ENCODE measurements at places on chromosomes 7 and 10.
A peak's percentile ranks its signal among the peaks of the same experiment; 100 is the strongest.

GRCh38 chr7:151017953-151018420 lies 6.3 kb downstream of the ATG9B start:
- peak; percentile 84 for DNase-seq

DNA sequence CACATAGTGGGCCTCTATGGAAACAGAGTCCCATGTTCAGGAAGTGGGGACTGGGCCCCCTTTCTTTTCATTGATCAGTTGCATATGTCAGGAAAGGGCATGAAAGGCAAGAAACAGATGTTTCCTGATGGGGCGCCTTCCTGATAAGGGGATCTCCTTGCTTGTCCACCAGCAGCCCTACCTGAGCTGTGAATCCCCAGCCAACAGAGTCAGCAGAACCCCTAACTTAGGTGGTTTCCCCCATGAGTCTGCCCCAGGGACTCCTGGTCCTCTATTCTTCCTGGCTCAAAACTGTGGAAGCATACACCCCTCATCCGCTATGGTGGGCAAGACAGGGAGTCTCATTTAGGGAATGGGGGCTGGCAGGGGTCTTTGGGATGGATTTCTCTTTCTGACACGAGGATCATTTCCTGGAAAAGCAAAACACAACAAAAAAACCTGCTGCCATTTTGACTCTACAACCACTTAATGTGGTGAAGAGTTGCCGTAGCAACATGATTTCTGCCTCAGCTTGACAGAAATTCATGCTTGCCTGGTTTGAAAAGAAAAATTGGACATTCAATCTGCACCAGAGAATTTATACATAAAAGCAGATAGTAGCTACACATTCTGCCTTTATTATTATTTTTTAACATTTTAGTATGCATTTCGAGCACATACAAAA lies 119.8 kb downstream of the SPAG6 start:
- no peak for DNase-seq

- no peak for DNase-seq
These were observed 216.5 kb upstream of the PITRM1 start for GRCh38 chr10:3389130-3389529.

- no peak for DNase-seq
These were observed 909.3 kb upstream of the GHITM start for GRCh38 chr10:83229991-83230390.

GRCh38 chr7:2357165-2357564 lies 2.5 kb downstream of the EIF3B start:
- DNase-seq, result no peak

DNA sequence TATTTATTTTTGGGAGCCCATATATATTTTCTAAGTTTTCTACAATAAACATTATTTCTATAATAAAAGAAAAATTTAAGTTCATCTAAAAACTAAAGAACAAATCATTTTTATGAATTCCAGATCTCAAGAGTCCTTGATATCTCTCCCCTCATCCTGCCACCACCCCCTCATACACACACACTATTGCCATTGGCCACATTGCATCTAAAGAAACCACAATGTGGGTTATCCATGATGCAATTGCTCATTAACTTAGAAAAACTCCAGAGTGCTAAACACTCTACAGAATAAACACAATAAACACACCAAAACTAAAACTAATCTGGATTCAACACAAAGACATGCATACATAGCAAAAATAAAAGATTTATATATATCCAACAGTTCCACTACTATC lies 37.8 kb downstream of the FAM13C start:
- no peak for DNase-seq

- no peak for DNase-seq
These were observed 58.3 kb downstream of the INPP5A start for GRCh38 chr10:132595854-132596253.

- no peak for DNase-seq
These were observed 165.6 kb downstream of the HGF start for GRCh38 chr7:81604075-81604807.

- DNase-seq, result no peak
These were observed 124.2 kb downstream of the ARHGAP22 start for GRCh38 chr10:48480397-48481374.

DNA sequence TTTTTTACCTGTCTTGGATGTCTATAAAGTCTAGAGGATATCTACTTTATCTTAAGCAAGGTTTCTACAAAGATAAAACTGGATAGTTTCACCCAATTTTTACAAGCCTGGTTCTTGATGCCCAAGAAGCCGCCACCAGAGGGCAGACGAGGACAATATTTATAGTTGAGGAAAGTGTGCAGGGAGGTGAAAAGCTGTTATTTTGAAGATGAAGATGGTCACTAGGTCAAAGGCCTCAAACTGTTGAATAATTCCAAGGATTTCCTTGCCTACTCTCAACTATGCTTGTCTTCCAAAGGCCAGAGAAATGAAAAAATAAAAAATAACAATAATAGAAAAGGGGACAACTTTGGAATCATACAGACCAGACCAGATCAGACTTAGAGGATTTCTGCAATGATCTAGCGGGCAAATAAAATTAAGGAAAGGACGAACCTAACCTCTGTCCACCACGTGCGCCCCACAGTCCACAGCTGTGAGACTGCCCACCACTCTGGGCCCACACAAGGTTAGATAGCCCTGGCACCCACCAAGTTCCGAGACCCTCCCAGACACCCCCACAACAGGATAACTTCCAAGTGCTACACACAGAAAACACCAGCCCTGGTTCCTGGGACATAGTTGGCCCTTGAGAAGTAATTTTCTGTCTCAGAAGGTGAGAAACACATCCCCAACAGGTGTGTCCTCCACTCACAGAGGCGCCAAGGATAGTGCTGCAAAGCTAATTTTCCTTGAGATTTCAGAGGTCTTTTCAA lies 2.8 kb downstream of the PKD1L1 start:
- DNase-seq, result peak; percentile 55

- no peak for DNase-seq
These were observed 709 bp downstream of the GPAM start for GRCh38 chr10:112182784-112183328.

GRCh38 chr10:11611248-11612020 lies at the start of gene USP6NL:
USP6NL (minus strand) TSS chr10:11611650; CDS start chr10:11597634, 14,016 bp downstream.
- peak; percentile 31 for DNase-seq

DNA sequence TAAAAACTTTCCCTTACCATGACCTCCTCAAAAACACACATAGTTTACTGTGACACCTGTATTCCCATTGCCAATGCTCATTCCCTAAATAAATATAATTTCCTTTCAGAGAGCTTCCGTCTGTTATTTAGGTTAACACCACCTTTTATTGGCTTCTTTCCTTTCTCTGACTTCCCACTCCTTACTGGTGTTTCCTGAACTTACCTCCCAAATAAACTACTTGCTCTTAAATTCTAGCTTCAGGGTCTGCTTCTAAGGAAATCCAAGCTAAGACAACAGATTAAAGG lies 67.4 kb upstream of the ZNF746 start:
- DNase-seq, result no peak

- peak; percentile 20 for DNase-seq
These were observed 904 bp upstream of the DPYSL4 start for GRCh38 chr10:132185601-132186487.

- DNase-seq, result no peak
These were observed 828.8 kb upstream of the MBL2 start for GRCh38 chr10:53601260-53601875.

DNA sequence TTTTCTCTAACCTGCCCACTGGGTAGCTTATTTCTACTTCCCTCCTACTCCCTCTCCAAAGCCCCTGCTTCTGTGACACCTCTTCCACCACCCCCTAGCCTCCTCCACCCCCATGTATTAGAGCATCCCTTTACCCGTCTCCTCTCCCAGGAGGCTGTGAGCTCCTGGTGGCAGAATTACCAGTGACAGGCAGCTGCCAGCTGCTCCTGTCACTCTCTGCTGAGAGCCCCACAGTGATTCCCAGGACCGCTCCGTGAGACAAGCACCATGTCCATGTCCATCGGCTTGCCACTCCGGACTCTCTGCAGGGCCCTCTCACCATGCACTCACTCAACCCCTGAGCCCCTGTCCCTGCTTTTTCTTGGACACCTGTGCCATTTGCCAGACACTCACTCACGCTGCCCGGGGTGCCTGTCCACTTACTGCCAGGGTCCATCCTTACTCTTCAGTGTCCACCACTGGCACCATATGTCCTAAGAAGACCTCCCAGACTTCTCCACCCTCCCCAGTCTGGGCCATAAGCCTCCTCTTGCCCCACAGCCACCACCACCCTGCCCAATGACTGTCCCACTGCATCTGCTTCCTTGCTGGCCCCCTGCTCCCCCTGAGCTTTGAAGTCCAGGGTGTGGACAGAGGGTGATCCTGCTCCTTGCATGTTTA lies 9.8 kb downstream of the WDFY4 start:
- no peak for DNase-seq

DNA sequence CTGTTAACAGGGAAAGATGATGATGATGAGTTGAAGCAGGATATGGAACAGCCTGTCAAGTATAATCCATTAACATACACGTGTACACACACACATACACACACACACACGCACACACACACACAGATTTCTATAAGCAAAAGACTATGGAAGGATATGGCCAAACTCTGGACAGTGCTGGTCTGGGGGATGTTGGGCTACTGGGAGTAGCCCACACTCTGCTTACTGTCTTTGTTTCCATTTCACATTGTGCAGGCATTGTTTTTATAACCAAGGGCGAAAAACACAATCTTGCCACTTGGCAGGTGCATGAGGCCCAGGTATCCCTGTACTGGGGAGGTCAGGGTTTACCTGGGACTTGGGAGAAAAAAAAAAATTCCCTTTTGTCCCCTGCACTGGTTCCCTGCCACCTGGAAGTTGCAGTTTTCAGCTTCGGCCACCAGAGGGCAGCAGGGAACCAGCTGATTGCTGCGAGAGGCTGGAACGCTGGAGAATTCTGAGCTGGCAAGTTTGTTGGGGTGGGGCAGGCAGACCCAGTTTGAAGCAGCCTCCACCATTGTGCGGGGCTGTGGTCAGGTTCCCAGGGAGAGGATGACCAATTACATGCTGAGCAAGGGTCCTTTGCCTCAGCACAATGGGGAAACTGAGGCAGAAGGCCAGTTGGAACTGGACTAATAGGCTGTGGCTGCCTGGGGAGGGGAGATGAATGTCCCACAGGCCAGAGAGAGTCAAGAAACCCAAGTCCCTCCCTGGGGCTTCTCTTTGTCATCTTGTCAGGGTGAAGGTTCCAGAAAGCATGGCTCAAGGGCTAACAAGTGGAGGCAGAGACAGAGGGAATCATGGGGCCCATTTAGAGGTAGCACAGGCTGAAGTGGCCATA lies 27.3 kb downstream of the PPIF start:
- peak; percentile 67 for DNase-seq

DNA sequence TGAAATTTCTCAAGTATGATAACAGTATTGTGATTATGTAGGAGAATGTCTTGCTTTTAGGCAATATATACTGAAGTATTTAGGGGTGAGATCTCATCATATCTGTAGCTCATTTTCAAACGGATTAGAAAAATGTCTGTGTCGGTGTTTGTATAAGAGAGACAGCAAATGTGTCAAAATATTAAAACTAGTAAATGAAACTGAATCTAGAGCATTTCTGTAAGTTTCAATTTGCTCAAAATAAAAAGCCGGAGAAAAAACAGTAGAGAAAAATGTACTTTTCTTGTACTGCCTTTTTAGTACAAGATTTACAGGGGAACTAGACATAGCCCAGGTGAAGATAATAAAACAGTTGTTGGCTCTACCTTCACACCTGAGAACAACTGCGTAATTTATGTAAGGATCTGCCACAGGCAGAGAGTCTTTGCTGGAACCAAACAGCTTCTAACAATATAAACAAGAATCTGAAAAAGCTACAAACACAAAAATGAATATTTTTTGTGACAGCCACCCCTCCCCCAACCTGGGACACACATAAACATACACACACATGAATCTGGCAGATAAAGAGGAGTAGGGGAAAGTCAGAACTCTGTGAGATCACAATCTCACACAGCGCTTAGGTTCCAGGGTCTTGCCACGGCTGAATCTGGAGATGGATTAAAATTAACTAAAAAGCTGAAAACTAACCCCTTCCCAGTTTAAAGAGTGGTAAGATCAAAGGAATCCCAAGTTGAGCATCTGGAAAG lies 153.3 kb downstream of the AVL9 start:
- no peak for DNase-seq

GRCh38 chr7:50406935-50407334 lies 43.2 kb downstream of the FIGNL1 start:
- no peak for DNase-seq

DNA sequence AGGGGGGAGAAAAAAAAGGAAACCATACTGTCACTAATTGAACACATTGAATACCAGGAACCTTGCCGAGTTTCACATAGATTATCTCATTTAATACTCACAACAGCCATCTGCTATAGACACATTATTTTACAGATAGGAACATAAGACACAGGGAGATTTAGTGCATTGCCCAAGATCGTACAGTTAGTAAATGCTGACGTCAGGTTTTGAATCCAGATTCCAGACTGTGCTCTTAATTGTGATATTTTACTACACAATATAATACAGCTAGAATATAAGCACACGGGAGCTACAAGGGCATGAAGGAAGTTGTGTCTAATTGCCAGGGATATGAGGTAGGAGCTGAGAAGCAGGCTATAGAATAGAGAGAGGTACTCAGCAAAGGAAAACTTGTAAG lies 93.9 kb upstream of the MINDY3 start:
- DNase-seq, result no peak

DNA sequence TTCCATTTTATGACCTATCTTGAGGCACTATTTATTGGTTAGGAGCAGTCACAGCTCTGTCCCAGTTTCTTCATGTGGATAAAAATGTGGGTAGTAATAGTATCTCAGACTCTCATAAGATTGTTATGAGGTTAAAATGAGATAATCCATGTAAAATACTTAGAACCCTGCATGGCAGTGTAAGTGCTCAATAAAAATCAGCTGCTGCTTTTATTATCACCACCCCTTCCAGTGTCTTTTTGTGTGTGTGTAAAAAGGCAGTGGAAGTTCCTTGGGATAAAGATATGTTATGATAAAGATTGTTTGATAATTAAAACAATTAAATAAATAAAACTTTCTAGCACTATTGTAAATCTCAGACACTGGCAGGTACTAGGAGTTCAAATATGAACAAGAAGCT lies 15.5 kb downstream of the TES start:
- no peak for DNase-seq

- DNase-seq, result no peak
These were observed 40.7 kb upstream of the ZMIZ1 start for GRCh38 chr10:79028056-79028430.

DNA sequence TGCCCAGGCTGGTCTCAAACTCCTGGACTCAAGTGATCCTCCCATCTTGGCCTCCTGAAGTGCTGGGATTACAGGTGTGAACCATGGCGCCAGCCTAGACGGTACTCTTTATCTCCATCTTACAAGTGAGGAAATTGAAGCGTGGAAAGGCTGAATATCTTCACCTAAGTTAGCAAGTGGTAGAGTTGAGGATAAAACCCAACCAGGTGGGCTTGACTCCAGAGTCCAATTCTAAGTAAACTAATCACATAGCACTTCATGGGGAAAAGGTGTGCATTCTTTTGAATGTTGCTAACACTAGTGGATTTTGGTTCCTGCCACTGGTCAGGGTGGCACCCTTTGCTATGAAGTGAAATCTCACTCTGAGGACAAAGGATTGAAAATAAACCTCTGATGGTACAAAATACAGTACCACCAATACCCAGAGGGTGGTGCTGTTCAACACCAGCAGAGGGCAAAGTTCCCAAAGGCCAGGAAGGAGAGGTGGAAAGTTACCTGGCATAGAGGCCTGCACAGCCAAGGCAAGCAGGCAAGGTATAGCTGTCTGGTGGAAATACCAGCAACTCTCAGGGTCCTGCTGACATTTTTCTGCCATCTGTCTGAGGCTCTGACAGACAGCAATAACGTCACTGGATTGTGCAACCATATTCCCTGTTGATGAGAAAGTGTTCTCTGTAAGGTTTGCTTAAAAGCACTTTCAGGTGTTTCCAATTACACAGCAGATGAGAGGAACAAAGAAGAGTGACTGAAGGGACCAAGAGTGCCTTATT lies 17.6 kb downstream of the ZDHHC16 start:
- DNase-seq, result peak; percentile 53

All from stimulated activated CD4-positive, alpha-beta T cell treated with anti-CD3 and anti-CD28 coated beads, Interleukin-12 subunit alpha, Interleukin-12 subunit beta, amount 100 ng/mL, for 48 hours (primary cell).